ENCODE measurements at places on chromosomes 2 and 18.

DNA sequence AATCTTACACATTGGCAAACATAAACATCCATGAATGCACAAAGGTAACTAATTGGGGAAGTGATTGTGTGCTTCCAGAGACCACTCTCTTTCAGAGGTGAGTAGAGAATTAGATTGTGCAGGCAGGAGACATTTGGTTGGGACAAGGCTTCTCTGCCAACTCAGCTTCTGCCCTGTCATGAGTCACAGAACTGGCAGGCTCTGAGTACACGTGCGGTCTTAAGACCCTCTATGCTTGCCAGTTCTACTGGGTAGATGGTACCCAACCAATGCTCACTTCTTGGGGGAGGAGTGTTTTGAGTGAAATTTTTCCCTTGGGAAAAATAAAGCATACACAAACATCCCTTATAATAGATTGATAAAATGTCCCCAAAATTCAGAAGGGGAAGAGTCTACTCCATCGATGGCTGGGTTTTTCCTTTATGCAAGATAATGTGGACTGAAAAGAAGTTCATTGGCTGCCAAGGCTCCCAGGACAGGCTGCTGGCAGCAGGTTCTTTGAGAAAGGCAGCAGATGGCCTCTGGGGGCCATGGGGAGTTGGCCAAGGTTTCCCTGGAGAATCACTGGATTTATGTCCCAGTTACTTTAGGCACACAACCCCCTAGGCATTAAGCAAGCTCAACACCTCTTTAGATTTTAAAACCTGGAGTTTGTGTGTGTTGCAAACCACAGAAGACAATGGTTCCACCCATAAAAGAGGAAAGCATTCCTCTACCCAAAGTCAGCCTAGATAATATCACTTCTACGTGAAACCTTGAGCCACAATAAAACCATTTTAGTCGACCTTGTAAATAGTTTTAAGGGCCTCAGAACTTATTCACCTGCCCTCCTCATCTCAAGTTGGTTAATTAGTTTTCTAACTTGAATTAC lies 417.0 kb downstream of the TXNL1 start:
- DNase-seq: no peak

DNA sequence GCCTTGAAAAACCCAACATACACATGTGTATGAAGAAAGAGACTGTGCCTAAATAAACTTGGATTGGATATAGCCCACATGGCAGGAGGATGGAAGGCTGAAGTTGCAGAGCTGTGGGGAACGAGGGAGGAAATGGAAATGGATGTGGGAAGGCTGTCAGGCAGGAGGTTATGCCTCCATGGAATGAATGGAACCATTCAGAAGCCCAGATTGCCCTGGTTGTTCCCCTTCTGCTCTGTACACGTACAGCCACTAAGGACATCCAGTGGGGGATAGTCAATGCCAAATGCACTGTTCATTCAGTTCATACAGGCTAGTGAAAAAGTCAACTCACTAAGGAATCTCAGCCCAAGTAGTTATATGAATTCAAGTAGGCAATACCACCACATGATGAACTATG lies 463.7 kb downstream of the TNS1 start:
- DNase-seq: no peak

DNA sequence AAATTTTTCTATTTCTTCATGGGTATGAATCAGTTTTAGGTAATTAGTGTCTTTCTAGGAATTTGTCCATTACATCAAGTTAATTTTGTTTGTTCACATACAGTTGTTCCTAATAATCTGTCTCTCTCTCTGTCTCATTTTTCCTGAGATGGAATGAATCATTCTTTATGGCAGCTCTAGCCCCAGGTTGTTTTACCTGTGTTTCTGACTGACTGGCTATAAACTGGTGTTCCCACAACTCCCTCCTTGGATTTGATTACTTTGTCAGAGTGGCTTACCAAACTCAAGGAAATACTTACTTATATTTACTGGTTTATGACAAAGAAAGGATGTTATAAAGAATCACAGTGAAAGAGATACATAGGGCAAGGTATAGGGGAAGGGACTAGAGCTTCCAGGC lies 15.1 kb downstream of the ADNP2 start:
- no peak for DNase-seq

DNA sequence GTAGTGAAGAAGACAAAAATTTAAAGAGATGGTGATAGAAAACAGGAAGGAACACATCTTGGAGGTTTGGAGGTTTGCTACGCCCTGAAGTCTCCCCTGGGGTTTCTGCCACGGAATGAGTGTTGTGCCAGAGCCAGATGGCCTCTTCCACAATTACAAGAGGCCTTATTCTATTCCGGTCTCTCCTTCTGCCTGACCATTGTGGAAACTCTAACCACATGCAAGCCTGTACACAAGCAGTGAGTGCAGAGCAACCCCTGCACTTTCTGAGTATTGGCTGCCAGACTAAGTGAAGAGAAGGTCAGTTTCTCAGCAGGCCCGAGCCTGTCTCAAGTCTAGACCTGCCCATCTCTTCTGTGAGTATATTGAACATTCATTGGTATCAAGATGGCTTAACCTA lies 22.7 kb upstream of the MYO1B start:
- no peak for DNase-seq

DNA sequence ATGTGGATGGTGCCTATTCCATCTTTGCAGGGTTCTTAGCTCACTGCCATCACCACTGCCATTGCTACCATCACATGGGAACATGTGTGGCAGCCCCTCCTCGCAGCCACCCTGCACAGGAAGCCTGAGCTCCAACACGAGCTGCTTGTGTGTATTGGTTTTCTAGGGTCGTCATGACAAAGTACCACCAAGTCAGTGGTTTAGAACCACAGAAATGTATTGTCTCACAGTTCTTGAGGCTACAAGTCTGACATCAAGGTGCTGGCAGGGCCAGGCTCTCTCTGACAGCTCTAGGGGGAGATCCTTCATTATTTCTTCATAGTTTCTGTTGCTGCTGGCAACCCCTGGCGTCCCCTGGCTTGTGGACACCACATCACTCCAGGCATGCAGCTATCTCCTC lies 10.3 kb upstream of the IL1R2 start:
- no peak for DNase-seq

GRCh38 chr2:172753610-172754009 lies 18.0 kb downstream of the RAPGEF4 start:
- DNase-seq: no peak

- DNase-seq: no peak
Measured at GRCh38 chr18:52499644-52500043, 159.6 kb downstream of the DCC start.

Measured in activated CD4-positive, alpha-beta T cell treated with anti-CD3 and anti-CD28 coated beads for 48 hours (primary cell).